Mesothelial cell of epicardium (in vitro differentiated cells): ENCODE measurements at places on chromosomes 3 and 15.

GRCh38 chr15:91027677-91028076 is 5.3 kb upstream of the VPS33B start:
- DNase-seq: no peak

DNA sequence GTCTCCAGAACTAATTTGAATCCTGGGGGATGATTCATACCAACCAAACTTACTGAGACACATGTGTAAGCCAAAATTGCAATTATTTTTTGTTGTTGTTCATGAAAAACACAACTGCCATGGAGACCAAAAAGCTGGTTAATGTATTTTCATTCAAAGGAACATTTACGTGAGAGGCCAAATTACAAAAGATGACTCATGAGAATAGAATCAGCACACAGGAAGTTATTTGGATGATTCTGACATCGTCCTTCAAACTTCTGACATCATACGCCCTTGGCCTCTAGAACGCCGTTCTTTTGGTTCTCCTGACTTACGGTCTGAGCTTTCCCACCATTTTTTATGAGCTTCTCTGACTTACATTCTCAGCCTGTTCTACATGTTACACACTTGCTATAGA is 3.0 kb upstream of the ZNF280D start:
- no peak for DNase-seq

DNA sequence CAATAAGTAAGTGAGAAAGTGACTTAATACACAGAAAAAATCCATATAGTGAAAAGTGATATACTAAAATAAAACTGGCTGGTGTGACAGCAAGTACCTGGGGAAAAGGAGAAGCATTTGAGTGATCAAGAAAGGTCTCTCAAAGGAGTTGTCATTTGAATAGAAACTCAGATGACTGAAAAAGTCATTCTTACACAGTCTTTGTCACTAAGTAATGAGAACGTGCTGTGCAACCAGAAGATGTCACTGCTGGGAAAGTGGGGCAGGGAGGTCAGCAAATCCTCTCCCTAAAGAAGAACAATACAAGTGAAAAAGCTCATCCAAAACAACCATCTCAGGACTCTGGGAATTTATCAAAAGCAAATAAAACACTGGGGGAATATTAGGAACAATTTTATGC is 317.5 kb upstream of the TRIM42 start:
- DNase-seq: no peak

- no peak for DNase-seq
Measured at GRCh38 chr3:169980055-169980454, 13.4 kb downstream of the SEC62 start.

- DNase-seq: no peak
Measured at GRCh38 chr15:96358001-96358801, 27.7 kb downstream of the NR2F2 start.

- no peak for DNase-seq
Measured at GRCh38 chr15:59020322-59020721, 32.9 kb downstream of the RNF111 start.

DNA sequence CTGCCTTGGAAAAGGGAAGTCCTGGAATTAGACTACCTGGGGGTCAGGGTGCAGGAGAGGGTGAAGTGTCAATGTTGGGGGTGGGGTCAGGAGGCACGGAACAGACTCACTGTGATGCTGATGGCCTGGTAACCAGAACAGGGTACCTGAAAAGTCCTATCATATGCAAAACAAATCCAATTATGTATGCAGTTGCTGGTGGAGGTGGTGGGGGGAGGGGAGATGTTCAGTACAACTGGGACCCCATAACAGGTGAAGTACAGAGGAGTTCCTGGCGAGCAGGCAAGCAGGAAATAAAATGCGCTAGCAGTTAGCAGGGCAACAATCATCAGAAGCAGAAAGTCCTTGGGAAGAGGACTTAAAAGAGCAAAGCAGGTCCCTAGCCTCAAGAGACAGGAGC is 4.2 kb upstream of the KATNBL1 start:
- DNase-seq: no peak

DNA sequence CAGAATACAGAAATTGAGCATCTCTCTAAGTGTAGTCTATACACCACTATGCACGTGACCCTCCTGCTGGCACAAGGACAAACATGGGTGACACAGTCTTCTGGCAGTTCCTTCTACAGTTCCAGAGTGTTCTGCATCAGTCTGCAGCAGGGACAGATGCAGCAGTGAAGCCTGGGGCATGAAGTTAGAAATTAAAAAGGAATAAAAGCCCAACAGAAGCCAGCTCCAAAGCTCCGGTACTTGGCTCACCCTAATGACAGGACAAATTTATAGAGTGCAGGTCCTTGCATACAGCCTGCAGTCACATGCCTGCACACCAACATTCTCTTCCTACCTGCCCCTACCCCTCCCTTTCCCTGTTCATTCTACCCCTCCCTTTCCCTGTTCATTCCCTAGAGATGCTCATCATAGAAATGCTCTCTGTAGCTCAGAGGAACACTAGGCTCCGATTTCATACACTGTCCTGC is 15.0 kb downstream of the UACA start:
- DNase-seq: no peak

DNA sequence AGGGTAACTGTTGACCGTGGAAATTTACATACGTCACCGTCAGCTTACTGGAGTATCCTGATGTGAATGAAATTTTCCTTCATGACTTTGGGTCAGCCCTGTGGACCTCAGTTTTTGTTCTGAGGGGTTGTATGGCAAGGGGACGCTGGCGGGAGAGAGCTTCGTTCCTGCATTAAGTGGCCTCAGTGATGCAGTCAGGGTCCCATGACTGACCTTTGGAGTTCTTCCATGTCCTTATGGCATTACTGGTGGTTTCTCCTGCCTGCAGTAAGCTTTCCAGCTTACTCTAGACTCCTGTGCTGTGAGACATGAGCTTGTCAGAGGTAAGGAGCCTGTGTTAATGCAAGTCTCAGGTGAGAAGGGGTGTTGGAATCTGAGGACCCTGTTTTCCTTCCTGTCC is 1.8 kb downstream of the CD276 start:
- no peak for DNase-seq

GRCh38 chr3:149277331-149277813 is 55.7 kb upstream of the CP start:
- DNase-seq: no peak

- no peak for DNase-seq
Measured at GRCh38 chr15:72307026-72307425, 12.9 kb downstream of the CELF6 start.

DNA sequence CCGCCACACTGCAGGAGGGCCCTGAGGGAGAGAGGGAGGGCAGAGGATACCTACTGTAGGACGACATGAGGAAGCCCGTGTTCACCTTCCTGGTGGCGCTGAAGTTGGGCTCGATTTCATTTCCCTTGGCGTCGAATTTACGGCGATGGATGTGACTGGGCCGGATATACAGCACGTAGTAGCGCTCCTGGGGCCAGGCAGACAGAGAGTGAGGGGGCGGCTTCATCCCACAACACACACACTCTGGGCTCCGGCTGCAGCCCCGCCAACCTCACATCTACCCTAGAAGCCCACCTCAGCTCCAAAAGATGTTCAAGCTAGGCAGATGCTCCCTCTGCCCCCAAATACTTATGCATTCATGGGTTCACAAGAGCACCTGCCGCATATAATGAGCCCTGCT is 4.5 kb downstream of the ARPIN start:
- no peak for DNase-seq

DNA sequence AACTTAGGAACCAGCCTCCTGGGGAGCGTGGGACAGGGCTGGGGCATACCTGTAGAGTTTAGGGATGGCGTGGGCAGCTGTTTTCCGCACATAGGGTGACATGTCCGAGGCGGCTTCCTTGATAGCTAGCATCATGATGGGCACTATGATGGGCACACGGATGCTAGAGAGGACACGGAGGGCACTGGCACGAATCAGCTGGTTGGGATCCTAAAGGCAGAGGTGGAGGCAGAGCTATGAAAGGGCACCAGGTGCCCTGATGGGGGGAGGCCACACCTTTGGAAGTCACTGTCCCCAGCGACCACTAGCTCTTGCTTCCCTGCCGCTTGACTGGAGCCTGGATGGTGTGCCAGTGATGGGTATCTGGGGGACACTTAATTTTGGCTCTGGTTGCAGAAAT is 28.3 kb downstream of the AP3B2 start:
- no peak for DNase-seq

DNA sequence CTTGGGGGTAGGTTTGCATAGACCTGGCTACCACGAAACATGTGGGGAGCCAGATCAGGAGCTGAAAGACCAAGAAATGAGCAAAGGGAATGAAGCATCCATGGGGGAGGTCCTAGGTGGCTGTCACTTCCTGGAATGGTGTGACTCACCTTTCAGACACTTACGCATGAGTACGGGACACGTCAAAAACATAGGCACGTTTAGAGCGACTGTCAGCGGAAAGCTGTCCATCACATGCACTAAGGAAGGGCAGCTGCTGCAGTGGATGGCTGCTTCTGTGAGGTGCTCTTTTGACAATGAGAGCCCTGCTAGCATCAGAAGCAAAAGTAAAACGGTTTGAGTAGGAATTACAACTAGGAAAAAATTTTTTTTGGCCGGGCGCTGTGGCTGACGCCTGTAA is 244.6 kb upstream of the CCDC54 start:
- no peak for DNase-seq

- no peak for DNase-seq
Measured at GRCh38 chr15:81000144-81000623, 539 bp upstream of the TLNRD1 start.

GRCh38 chr3:105674437-105675065 is 194.3 kb downstream of the CBLB start:
- no peak for DNase-seq

- no peak for DNase-seq
Measured at GRCh38 chr3:31227131-31227562, 305.6 kb upstream of the STT3B start.

GRCh38 chr3:161291191-161291901 is 70.2 kb downstream of the NMD3 start:
- DNase-seq: no peak

DNA sequence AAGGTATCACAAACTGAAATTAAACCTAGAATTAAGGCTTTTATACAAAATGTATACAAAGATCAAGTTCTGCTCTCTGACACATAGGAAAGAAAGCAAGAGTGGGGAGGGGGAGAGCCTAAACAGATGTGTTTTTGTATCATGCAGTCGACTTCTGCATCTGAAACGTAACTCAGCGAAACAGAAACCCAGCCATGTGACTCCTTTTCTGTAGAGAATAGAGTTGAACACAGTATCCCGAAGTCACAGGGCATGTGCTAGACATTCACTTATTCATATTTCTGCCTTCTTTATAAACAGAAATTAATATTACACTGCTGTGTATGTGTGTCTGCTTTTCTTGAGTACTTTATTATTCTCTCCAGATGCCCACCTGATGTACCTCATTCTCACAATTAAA is 121.0 kb downstream of the PDZRN3 start:
- no peak for DNase-seq

- no peak for DNase-seq
Measured at GRCh38 chr15:73986055-73986775, 5.9 kb downstream of the STOML1 start.

DNA sequence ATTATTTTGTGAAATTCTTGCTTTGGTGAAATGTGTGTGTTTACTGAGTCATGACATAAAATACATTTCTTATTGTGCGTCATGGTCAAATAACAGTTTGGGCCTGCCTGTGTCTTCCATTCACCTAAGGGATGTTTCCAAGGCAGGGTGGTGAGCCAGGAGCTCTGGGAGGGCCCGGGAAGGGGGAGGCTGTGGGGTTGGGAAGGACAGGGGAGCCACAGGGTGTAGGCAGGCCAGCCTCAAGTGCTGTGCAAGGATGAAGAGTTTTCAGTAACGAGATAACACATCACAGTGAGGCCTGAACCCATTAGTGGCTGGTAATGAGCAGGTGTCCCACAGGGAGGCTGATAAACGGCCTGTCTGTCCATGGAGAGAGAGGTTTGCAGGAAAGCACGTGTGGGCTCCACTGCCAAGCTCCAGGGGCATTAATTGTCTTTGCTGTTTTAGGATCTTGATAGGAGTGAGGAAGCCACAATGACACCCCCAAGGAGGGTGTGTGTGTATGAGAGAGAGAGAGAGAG is 35.6 kb upstream of the SEC13 start:
- no peak for DNase-seq

GRCh38 chr3:154015307-154015706 is 105.9 kb upstream of the ARHGEF26 start:
- no peak for DNase-seq

GRCh38 chr3:129442486-129442885 is 2.5 kb downstream of the IFT122 start:
- DNase-seq: no peak

DNA sequence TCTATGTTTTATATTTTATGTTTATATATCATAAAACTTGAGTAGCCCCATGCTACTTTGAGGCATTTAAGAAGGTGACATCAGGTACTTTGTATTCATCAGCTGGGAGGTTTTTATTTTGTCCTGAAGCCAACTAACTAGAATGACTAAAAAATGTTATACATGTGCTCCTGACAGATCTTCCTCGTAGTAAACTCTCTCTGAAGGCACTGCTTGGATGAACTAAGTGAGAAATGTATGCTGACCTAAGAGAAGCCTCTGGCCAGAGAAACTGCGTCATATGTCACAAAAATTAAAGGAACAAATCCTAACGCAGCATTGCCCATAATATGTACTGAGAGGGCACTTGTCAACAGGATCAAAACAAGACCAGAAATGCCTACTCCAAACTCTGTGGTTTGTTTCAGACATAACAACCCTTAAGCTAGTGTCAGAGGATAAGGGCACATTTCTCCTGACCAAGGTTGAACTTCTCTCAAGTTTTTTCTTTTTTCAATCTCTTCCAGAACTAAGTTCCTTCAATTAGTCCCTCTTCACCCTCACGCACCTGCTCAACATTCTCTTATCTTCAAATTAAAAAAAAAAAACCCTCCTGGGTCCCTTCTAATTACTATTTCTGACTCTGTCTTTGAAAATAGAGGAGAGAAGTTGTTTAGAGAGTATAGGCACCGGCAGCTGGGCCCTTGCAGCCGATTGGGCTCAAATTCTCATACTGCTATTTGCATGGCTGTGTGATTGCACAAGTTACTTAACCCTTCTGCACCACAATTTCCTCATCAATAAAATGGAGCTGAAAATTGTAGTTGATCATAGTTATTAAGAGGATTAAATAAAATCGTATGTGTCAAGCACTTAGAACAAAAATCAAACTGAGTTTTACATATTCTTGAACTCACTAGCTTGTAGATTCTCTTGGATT is 159.0 kb downstream of the FRMD5 start:
- no peak for DNase-seq

DNA sequence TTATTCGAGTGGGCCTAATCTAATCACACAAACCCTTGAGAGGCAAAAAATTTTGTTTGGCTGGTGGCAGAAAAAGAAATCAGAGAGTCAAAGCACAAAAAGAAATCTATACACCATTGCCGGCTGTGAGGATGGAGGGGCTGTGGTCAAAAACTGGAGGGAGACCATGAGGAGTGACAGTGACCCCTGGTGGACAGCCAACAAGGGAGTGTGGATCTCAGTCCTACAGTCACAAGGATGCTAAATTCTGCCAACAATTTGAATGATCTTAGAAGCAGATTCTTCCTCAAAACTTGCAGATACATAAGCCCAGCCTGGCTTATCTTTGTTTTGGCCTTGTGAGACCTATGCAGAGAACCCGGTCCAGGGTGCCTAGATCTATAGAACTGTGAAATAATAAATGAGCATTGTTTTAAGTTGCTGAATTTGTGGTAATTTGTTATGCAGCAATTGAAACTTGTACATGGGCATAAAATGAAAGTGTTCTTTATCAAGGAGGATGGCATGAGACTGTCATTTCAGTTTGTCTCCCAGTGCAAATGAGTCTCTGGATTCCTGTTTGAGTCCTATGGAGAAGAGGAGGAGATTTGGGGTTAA is 103.0 kb upstream of the ARHGEF26 start:
- DNase-seq: peak; percentile 39

- no peak for DNase-seq
Measured at GRCh38 chr3:43949594-43949993, 258.9 kb downstream of the ABHD5 start.

- DNase-seq: no peak
Measured at GRCh38 chr3:13781417-13781816, 98.5 kb downstream of the WNT7A start.
